K562 (cell line): ENCODE measurements at places on chromosomes 5 and 9. TPM values are rescaled to one million over a fixed set of nuclear protein-coding genes. Genes with fewer than 3 reads are reported as not detected.

- no peak for DNase-seq
These were observed 12.0 kb downstream of the PBX3 start for GRCh38 chr9:125758986-125759763.

GRCh38 chr5:56382896-56383295, 149.8 kb upstream of the ANKRD55 start:
- no peak for DNase-seq

GRCh38 chr5:133032852-133033742, 6.7 kb upstream of the ZCCHC10 start:
- peak; percentile 59 for DNase-seq

DNA sequence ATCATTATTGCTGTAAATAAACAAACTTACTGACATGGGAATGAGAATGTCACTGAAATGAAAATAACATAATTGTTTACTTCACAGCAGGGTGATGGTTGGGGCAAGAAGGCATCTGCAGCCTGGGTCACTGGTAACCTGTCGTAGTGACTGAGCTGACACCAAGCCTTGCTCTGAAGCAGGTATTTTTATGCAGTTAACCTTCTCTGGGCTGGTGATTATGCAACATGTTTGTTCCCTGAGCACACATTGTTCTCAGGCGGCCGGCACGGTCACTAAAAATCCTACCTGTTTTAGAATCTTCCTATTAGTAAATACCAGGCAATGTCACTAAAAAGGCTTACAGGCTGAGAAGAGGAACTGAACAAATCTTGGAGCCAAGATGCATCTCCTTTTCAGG, 157.7 kb upstream of the NR3C1 start:
- DNase-seq: no peak

DNA sequence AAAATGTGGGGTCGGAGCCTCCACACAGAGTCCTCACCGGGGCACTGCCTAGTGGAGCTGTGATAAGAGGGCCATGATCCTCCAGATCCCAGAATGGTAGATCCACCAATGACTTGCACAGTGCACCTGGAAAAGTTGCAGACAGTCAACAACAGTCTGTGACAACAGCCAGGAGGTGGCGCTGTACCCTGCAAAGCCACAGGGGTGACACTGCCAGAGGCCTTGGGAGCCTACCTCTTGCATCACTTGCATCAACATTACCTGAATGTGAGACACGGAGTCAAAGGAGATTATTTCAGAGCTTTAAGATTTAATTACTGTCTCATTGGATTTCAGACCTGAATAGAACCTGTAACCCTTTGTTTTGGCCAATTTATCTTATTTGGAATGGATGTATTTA, 614.1 kb upstream of the CDH9 start:
- DNase-seq: no peak

DNA sequence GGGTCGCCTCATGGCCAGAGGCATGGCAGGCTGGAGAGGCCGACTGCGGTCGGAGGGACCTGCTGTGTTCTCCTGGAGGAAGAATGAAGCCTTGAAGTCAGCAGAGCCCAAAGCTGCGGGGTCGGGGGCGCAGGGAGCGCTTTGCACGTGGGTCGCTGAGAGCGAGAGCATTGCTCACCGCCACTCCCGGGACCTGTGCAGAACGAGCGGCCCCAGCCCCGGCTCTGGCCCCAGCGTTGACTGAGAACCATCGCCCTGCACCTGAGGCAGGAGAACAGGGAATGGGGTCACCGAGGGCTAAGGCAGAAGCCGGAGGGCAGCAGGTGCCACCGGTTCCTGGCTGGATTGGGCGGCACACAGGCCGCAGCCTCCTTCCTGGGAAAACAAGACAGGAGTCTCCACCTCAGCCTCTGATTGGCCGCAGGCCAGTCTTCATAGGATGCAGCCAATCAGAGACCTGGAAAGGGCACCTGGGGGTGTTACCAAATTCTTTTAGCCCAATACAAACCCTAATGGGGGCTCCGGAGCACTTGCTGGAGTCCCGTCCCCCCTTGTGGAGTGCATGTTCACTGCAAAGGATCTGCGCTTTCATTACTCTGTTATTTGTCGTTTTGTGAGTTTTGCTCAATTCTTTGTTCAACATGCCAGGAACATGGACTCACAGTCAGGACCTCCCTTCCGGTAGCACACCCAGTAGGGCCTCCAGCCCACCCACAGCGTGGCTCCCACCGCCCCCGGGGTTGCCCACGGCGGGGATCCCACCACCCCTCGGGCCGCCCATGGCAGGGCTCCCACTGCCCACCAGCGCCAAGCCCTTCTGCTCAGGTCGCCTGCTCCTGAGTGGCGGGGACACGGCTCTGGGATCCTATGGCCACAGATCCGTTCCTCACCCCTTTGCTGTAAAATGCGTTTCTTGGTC, 24.7 kb upstream of the SLC6A19 start:
- DNase-seq: peak; percentile 87

Gene PCDHAC1
- not detected in 2 replicates for total RNA-seq

- no peak for DNase-seq
These were observed 151.8 kb upstream of the EPB41L4A start for GRCh38 chr5:112570708-112571444.

Gene LCN2
- total RNA-seq: 0.40 and 0.72 TPM in 2 replicates

DNA sequence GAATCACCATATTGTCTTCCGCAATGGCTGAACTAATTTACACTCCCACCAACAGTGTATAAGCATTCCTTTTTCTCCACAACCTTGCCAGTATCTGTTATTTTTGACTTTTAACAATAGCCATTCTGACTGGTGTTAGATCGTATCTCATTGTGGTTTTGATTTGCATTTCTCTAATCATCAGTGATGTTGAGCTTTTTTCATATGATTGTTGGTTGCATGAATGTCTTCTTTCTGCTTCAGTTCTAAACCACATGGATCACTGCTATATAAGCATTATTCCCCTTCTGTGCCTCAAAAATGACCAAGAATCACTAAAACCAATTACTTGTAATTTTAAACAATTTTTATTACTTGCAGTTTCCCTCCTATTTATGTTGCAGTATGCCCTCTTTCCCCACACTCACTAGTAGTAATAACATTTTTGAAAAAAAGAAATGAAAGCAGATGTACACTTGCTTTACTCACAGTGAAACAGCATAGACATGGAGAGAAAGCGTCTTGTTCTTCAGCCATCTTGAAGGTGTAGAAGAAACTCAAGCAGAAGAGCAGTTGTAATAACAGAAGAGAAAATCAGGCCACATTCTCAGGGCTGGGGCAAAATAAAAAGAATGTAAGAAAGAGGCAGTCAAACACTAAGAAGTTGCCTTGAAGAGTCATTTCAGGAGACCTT, 4.5 kb upstream of the TMEM252 start:
- no peak for DNase-seq

GRCh38 chr5:134837530-134838181, 8.1 kb upstream of the C5orf24 start:
- DNase-seq: no peak

DNA sequence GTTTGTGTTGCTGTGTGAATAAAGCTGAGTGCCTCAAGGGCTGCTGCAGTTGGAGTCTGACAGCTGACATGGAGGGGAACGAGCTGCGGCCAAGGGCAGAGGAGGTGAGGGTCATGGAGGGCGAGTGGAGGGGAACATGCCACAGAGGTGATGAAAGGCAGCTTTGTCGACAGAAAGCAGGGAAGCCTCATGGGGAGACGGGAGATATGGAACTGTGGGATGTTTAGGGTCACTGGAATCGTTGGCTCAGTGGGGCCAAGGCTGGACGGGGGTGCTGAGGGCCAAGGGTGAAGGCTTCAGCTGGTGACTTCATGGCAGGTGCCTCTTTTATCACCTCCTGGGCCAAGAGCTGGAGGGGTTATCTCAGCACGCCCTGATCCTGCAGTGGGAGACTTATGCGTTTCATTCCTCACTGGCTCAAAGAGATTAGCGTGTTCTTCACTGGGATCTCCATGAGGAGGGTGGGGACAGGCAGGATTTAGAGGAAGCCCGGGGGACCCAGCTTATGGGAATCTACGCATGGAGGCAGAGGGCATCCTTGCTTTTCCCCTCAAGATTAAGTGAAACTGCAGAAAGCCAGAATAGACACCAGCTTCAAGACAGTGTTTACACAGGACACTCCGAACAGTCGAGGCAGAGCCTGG, 42.2 kb downstream of the FAM240B start:
- DNase-seq: no peak

- no peak for DNase-seq
These were observed 596 bp upstream of the FGFR4 start for GRCh38 chr5:177085985-177086653.

DNA sequence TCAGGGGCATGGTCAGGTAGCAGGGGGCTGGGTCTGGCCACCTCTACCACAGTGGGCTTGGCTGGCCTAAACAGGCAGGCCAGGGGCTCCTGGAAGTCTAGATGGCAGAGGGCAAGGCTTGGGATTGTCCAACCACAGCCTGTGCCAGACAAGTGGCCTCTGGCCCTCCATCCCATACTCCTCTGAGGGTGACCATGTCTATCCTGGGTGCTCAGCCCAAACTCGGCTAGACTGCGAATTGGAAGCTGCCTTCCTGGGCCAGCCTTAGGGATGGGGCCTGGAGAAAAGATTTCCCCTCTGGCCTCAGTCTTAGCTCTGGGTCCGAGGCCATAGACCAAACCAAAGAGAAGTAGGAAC, 110.5 kb downstream of the PHF2 start:
- no peak for DNase-seq

- DNase-seq: no peak
These were observed 16.4 kb downstream of the RETREG1 start for GRCh38 chr5:16600397-16600796.

- DNase-seq: no peak
These were observed 45.1 kb downstream of the BNC2 start for GRCh38 chr9:16825331-16825725.

Gene PAM
- 1.3 and 1.9 TPM in 2 replicates for total RNA-seq

GRCh38 chr9:27421577-27421976, 102.5 kb upstream of the IFNK start:
- no peak for DNase-seq

DNA sequence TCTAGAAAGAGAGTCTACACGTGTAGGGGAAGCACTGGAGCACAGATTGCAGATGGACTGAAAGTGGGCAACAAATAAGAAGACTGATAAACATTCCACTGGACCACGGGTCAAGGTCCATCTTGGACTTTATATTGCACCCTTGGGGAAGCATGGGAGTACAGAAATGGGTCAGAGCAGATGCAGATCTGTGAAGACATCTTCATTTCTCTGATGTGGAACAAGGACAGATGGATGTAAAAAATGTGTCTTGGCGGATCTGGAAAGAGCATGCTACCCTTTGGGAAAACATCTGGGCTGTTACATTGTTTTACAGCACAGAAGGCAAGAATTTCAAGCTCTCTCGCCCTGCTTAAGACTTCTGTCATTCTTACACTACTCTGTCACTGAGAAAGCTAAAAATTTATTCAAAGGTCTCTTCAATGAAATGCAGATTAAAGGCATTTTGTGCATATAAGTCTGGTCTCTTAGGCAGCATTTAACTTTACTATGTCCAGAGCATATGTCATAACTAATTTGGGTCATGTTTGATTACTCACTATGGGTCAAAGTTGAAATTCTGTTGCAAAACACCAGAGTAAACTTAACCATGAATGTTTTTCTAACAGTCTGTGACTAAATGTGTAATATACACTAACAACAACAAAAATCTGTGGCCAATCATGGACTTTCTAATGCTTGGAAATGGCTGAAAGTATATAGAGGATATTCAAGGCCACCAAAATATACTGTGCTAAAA, 756.4 kb upstream of the DMAC1 start:
- no peak for DNase-seq

Gene DOCK8
- total RNA-seq: 49.4 and 53.8 TPM in 2 replicates

Gene PCDHGA1
- 0.16 and 0.20 TPM in 2 replicates for total RNA-seq

GRCh38 chr9:124266826-124267201, 9.1 kb downstream of the NEK6 start:
- no peak for DNase-seq
